H9 (cell line): ENCODE measurements at places on chromosomes 12 and 14. TPM values are rescaled to one million over a fixed set of nuclear protein-coding genes. Genes with fewer than 3 reads are reported as not detected.

KRT80 gene
- total RNA-seq: 0.07 TPM in 1 of 2 replicates, not detected in the other

DNA sequence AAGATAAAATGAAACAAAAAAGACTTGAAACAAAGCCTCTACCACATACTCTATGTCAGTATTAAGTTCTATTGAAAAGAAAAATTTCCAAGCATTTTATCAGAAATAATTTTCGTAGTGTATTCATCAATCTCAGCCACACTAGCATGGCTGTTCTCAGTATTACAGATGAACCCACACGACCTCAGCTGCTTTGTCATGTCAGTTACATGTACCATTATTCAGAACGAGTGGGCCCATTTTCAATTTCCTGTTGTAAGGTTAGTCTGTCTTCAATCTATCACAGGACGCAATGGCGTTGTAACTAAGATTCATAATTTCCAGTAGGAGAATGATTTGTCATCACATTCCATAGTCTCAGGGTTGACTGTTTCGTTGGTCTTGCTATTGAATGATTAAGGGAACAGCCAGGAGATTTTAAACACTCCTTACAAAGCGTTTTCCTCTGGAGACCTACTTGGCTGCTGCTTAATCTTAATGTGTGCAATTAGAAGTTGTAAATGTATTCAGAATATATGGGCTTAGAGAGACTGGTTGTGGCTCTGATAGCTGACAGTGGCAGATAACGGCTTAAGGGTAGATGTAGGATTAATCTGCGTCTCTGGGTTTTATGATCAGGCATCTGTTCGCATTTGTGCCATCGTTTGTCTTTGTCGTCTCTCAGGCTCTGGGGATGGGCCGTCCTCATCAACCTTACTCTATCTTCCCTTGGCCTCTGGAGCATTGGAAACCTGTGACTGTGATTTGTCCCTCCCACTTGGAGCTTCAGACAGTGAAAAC lies 65.4 kb downstream of the GLT1D1 start:
- no peak for DNase-seq

DNA sequence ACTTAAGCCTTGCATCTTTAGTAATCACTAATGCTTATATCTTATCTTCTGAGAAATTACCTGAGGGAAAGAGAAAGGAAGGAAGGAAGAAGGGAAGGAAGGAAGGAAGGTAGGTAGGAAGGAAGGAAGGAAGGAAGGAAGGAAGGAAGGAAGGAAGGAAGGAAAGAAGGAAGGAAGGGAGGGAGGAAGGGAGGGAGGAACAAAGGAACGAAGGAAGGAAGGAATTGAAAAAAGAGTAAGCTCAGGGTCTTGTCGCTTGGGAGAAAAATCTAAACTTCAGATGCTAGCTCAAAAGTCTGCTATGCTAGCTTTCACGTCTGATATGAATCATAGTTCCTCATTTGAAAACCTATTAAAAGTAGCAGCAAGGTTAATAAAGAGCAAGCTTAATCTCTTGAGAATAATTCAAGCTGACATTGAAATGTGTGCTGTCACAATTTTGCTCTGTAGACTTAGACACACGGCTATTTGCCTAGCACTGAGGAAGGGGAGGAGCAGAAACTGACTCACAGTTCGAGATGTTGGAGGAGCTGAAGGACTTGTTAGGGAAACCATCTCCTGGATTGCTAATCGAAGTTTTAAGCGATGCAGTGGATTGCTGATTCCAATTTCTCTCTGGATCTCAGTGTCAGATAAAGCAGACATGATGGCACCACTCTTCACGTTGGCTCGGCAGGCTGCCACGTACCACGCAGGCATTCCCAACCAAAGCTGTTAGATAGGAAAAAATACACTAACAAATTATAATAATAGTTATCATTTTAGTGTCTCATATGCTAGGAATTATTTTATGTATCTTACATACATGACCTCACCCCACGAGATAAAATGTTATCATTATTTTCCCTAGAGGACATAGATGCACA lies 216.7 kb downstream of the ACSS3 start:
- DNase-seq: no peak

- DNase-seq: peak; percentile 41
Observed at GRCh38 chr12:1531654-1532374, 62.6 kb downstream of the FBXL14 start.

GRCh38 chr12:63238892-63239291 lies 87.9 kb upstream of the AVPR1A start:
- no peak for DNase-seq

GRCh38 chr14:59190372-59190771 lies 1.9 kb downstream of the DAAM1 start:
- peak; percentile 73 for DNase-seq
